Transverse colon (tissue), 4 donors: ENCODE measurements at places on chromosomes 3 and 15. TPM values are rescaled to one million over a fixed set of nuclear protein-coding genes. Genes with fewer than 3 reads are reported as not detected.

Gene TMEM158
- total RNA-seq, result 0.82 TPM

Gene MLH1
- 38.0 TPM for total RNA-seq

Gene MRPL46
- total RNA-seq, result 2.8 TPM

Gene SMCO1
- total RNA-seq, result not detected

Gene PTPN9
- 29.5 TPM for total RNA-seq

Gene RBM6
- total RNA-seq, result 256 TPM

GRCh38 chr15:48795901-48796300 is 15.0 kb downstream of the CEP152 start:
- DNase-seq, result no peak

GRCh38 chr3:115099986-115100571 is 47.0 kb downstream of the ZBTB20 start:
- DNase-seq, result no peak

GRCh38 chr15:45544266-45545023 is 21.9 kb upstream of the SLC30A4 start:
- DNase-seq, result no peak

GRCh38 chr15:32790352-32790999 is 72.7 kb downstream of the GREM1 start:
- no peak for DNase-seq

GRCh38 chr3:123335007-123335670 is 113.8 kb downstream of the ADCY5 start:
- DNase-seq, result no peak

DNA sequence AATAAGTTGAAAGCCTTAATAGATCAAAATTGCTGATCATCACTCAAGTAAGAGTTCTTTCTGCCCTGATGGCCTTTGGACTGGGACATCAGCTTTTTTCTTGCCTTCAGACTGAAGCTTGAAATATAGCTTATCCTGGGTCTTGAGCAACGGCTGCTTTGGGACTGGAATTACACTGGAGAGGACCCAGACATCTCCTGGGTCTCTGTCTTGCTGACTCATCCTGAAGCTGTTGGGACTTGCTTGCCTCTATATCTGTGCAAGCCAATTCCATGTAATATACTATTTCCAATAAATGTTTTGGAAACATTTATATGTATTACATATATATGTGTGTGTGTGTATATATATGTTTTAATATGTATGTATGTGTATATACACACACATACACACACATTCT is 260.2 kb downstream of the PDZRN3 start:
- DNase-seq, result no peak

DNA sequence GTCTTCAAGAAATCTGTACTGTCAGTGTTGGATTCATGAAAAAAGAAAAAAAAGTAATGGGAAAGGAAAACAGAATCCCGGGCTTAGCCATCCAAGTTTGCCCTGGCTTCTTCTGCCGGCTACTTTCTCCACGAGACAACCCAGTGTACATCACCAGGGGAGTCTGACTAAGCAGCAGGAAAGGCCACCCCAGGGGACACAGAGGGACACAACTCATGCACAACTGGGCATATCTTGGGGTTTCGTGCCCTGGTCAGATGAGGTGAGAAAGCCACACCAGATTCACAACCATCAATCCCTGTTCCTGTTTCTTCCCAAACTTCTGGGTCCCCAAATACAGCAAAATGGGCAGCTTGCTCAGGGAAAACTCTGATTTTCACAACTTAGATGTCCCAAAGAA is 33.2 kb downstream of the ADAMTS17 start:
- no peak for DNase-seq

GRCh38 chr15:62357431-62357830 is 192.3 kb upstream of the C2CD4B start:
- DNase-seq, result no peak

DNA sequence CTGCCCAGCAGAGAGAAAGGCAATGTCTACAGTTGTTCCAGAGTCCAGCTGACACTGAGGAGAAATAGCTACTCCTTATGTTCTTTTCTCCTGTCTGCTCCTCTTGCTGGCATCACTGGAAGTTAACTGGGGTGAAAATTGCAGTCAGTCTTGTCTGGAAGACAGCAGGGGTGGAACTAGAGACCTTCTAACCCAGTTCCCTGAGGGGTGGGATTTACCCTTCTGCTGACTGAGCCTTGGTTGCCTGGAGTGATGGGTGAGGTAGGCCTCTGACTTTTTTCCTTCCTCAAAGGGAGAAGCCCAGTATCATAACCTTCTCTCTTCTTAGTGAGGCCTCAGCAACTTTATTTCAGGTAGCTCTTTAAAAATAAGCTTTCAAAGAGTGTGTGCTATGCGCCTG is 16.2 kb downstream of the ZNF609 start:
- DNase-seq, result no peak

DNA sequence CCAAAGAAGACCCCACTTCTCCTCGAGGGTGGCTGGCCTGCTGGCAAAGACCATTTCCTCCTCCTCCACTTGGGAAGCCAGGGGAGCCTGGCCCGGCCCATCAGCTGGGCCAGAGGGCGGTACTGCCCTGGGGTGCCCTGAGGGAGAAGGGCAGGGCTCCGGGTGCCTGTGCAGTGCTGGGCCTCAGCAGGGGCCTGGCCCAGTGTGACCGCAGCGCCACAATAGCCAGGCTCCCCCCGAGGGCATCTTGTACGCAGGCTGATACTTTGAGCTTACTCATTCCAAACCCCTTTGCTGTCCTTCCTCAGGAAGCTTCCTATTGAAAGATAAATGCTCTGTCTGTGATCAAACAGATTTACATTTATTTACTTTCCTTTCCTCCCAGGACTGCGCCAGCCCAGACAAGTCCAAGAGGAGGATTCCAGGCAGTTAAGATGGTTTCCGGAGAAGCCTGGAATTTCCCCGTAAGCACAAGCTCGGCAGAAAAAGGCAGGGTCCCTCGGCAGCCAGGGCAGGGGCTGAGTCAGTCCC is 240.1 kb downstream of the XXYLT1 start:
- no peak for DNase-seq

GRCh38 chr15:65405791-65406423 is 16.8 kb downstream of the IGDCC4 start:
- DNase-seq, result no peak

DNA sequence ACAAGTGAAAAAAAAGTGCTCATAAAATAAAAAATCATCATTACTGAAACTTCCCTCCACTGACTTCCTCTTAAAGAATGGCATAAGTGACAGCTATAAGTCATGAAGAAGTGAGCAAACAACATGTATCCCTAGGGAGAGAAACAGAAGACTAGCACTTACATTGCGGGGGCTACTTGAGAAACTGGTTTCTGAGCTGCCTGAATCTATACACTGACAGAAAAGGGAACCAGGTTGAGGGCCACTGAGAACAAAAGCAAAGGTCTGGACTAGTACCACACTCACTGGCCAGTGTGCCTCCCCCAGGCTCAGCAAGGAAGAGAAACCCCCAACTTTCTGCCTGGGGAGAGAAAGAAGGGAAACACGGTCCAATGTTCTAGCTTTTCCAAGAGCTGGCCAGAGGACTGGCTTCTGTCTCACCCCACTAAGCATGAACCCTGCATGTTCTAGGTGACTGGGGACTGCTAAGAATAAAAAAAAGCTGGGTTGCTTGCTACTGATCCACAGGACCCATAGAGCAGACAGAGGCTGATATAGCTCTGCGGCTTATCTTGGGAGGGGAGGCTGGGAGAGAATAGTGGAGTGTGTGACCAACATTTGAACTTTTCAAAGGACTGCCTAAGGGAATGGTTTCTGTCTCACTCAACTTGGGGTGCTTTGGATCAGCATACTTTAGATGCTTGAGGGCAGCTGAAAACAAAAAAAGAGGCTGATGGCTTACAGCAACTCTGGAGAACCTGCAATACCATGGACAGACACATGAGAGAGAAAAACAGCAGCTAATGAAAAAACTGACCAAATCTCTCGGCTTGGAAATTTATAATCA is 8.1 kb downstream of the RAD18 start:
- no peak for DNase-seq

- DNase-seq, result no peak
Measured at GRCh38 chr3:58334013-58334321, 1.3 kb downstream of the PXK start.

DNA sequence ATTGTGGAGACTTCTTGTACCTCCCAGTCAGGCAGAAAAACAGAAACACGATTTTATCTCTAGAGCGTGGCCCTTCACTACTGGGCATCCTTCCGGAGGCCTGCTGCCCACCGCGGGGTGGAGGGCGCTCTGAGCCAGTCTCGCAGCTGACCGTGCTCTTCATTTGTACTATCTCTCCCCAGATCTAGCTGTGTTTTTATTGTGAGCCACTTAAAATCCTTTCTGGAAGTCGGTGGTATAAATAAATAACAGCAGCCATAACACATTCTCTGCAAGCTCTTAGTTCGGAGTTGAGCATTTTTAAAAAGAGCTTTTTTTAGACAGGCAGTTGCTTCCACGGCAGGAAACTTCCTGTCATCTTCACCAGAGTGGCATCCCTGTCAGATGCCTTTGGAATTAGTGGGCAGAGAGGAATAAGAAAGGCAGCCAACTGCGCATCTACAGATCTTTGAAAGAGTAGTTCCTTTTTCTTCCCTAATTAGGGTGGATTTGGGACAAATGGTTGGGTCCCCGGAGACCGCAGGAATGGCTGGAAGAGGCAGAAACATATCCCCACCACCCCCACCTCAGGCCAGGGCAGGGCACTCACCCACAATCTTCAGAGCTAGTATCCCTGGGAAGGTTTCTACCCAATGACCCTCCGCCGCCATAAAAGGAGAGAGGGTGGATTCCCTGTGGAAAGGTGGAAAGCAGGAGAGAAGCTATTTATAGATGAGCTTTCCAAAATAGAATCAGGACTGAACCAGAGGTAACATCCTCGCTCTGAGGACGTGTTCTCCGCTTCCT is 91.1 kb downstream of the TOP2B start:
- DNase-seq, result no peak

GRCh38 chr15:95684126-95684525 is 646.4 kb upstream of the NR2F2 start:
- no peak for DNase-seq

- DNase-seq, result no peak
Measured at GRCh38 chr3:63976161-63976871, 47.0 kb downstream of the PSMD6 start.

DNA sequence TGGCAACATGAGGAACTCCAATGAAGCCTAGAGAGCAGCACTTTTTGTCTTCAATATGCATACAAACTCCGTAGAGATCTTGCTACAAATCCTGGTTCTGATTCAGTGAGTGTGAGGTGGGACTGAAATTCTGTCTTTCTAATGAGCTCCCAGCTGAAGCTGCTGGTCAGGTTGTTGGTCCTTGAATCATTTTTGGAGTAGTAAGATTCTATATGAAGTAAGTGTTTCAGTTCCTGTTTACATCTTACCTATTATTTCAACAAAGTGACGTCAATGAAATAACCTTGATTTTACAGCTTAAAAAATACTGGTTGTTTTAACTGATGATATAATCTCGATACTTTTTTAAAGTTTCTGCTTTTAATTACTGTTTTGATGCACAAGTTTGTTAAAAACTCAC is 33.9 kb downstream of the SHQ1 start:
- no peak for DNase-seq

GRCh38 chr15:43251871-43252250 is 14.9 kb downstream of the TGM5 start:
- no peak for DNase-seq

DNA sequence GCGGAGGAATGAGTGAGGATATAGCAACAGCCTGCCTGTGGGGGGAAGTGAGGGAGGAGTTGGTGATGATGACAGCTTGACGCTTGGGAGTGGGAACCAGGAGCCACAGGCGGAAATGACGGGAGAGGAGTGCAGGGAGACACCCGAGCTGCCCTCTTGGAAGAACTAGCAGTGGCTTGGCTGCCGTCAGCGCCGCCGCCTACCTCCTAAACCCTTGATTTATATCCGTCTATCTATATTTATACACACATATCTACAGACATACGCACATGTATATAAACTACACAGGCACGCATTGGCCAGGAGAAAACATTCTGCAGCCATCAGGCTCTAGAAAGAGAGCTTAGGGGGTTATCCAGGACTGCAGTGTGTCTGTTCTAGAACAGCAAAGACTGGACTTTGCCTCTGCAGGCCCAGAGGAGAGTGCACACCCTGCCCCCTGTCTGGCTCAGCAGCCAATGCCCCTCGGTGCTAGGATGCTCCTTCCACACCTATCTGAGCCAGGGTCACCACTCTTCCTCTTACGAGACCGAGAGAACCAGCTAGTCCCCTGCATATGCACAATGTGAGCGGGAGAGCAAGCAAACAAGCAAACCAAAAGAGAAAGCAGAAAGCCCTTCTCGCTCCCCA is 45.3 kb upstream of the MAGEF1 start:
- DNase-seq, result peak; percentile 62

- DNase-seq, result no peak
Measured at GRCh38 chr3:42376344-42376798, 34.0 kb downstream of the LYZL4 start.

- no peak for DNase-seq
Measured at GRCh38 chr3:130085881-130086280, 4.2 kb downstream of the ALG1L2 start.

DNA sequence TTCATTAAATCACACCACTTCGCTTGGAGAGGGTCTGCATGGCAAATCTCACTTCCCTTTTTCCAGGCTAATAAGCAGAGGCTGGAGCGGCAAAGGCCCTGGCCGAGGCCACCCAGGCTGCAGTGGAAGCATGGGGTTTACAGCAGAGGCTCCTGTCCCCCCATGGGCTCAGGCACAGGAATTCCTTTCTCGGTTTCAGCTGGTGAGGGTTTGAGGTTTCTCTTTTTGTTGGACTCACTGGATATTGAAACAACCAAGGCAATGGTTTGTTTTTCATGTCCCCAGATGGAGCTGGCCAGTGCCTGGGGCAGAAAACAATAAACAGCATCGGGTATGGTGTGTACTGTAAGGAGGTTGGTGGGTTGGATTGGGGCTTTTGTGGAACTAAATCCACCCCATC is 175.6 kb upstream of the RASGRP1 start:
- DNase-seq, result no peak

DNA sequence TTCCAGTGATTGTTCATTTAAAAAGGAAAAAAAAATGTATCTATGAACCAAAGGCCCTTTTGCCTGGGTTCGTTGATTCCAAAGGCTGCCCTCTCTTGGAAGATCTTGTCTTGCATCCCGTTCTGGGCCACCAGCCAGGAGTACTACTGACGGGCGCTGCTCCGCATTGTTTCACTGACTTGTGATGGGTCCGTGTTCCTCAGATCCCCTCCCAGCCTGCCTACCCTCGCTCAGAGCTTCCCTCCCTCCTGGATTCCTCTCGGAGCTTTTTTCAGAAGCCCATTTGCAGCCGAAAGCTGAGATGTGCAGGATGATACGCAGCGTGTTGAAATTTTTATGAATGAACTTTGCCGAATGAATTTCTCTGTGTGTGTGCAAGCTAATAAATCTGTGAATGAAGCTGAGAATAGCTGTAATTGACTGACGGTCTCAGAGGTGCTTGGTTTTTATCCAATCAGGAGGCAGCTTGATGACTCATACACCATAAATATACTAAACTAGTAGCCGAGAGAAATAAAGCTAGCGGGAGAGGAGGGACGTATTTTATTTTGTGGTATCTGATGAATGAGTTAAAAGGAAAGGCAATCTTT is at the start of gene SHC4:
TSS of gene SHC4 (minus strand) at position 396 of the 590 bp plus-strand sequence. CDS start 904 bp downstream, outside the sequence.
- DNase-seq, result peak; percentile 34

DNA sequence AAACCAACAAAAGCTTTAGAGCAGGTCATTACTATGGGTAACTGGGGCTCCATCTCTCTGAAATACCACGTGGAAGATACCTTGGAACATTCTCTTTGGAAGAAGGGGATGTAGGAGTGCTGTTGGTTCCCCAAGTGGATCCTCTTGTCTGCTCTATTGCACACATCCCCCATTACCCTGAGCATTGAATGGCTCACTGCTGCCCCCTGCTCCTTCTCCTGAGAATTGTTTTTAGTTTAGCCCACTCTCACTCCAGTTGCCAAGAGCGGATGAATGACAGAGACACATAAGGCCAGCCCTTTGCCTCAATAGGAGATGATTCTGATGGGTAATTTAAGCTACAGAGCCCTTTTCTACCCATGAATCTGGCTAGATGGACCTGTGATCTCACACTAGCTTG is 135.6 kb upstream of the SUCLG2 start:
- peak; percentile 64 for DNase-seq
